ENCODE measurements at places on chromosomes 4 and X. TPM values are rescaled to one million over a fixed set of nuclear protein-coding genes. Genes with fewer than 3 reads are reported as not detected.

Gene UGT2B11
- polyA plus RNA-seq = 0.11 TPM

Gene ADGRG4
- 0.05 TPM for polyA plus RNA-seq

- peak; percentile 41 for DNase-seq
Observed at GRCh38 chr4:46844325-46844917, 64.6 kb downstream of the COX7B2 start.

DNA sequence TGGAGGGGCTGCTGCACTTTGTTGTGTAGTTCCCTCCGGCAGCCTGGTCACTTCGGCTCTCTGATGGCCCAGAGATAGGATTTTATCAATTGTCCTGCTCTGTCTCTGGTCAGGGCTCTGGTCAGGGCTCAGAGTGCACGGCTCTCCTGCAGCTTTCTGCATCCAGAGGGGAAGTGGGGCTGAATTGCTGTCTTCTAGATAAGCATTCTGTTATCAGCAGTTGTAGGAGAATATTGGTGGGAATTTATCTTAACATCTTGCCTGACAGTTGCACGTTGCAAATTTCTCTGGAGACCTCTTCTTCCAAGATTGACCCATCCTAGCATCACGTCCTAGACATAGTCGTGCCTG lies 62.8 kb downstream of the FAM193A start:
- DNase-seq = no peak

DNA sequence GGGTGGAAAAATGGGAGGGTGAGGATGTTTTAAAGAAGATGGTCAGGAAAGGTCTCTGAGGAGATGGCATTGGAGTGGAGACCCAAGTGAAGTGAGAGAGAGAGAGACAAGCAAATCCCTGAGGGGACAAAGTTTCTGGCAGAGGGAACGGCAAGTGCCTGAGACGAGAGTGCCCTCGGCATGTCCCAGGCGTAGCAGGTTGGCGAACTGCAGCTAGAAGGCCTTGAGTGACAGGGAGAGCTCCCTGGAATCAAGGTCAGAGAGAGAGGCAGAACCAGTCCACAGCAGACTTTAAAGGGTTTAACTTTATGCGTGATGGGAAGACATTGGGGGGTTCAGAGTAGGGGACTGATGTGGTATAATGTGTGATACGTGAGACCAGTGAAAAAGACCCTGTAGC lies 150.2 kb upstream of the HAND2 start:
- DNase-seq = no peak

DNA sequence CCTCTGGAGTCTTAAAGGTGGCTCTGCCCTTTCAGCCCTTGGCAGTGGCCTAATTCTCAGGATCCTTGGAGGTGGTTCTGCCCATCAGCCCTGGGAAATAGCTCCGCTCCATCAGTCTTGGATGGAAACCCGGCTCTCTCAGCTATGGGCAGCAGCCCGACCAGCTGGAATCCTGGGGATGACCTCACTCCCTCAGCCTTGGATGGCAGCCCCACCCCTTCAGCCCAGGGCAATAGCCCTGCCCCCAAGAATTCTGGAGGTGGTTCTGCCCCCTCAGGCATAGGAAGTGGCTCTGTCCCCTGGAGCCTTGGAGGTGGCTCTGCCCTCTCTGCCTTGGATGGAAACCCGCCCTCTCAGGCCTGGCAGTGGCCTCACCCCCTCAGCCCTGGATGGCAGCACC lies 127.7 kb downstream of the RBMX2 start:
- no peak for DNase-seq

Gene MYOZ2
- polyA plus RNA-seq = 140 TPM

Gene ADH1A
- polyA plus RNA-seq = 1.9 TPM

Gene SFRP2
- 95.0 TPM for polyA plus RNA-seq

GRCh38 chrX:25531096-25531495 lies 515.3 kb upstream of the ARX start:
- DNase-seq = no peak

GRCh38 chr4:185998791-185999190 lies 70.2 kb upstream of the TLR3 start:
- no peak for DNase-seq

DNA sequence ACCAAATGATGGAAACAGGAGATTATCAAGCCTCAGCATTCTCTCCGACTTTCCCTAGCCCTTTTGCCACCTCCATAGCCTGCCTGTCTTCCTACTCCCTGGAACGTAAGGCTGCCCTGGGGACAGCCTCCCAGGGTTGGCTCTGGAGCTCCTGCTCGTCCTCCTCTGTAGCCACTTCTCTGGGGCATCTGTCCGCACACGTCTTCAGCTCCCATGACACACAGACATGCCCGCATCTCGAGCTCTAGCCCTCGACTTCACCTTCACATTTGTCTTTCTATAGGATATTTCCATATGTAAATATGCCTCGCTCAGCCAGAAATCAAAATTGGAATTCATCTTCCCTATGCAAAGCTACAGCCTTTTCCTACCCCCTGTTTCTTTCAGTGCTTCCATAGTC lies 67.7 kb downstream of the TSC22D3 start:
- DNase-seq = no peak

GRCh38 chr4:17010426-17011087 lies 112.1 kb upstream of the LDB2 start:
- DNase-seq = no peak

GRCh38 chr4:11165052-11165451 lies 263.6 kb downstream of the HS3ST1 start:
- no peak for DNase-seq

DNA sequence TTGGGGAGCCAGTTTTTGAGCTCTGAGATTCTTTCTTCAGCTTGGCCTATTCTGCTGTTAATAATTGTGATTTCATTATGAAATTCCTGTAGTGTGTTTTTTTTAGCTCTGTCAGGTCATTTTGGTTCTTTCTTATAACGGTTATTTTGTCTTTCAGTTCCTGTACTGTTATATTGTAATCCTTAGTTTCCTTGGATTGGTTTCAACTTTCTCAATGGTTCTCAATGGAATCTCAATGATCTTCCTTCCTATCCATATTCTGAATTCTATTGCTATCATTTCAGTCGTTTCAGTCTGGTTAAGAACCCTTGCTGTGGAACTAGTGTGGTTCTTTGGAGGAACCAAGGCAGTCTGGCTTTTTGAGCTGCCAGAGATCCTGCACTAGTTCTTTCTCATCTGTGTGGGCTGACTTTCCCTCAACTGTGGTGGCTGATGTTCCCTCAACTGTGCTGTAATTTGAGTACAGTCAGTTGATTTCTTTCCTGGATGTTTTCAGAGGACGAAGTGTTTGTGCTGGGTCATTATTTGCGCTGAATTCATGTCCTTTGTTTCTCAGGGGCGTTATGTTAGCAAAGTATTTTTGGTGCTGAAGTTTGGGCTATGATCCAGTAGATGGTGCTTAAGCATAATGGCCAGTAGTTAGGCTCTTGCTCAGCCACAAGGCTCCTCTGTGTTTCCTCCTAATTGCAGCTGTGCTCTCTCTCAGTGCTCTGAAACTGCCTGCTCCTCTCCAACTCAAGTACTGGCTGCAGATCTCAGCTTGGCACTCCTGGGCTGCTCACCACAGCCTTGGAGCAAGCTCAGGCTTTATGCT lies 27.5 kb downstream of the ENPEP start:
- peak; percentile 49 for DNase-seq

Gene SHROOM3
- polyA plus RNA-seq = 21.6 TPM

Gene LPAR4
- 61.6 TPM for polyA plus RNA-seq

DNA sequence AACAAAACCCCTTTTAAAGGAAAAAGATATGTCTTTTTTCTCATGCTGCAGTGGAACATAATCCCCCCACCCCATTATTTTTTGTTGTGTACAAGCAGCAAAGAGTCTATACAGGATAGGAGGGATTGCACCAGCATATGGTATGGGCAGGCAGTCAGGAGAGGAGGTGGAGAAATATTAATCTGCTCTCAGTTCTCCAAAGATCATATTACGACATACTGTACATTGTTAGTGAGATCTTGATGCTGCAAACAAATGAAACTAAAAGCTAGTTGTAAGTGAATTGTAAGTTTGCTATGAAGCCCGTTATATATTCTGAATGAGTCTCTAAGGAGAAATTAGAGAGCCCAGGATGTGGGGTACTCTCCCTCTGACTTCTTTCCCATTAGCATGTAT lies 75.3 kb downstream of the RAPGEF2 start:
- no peak for DNase-seq

DNA sequence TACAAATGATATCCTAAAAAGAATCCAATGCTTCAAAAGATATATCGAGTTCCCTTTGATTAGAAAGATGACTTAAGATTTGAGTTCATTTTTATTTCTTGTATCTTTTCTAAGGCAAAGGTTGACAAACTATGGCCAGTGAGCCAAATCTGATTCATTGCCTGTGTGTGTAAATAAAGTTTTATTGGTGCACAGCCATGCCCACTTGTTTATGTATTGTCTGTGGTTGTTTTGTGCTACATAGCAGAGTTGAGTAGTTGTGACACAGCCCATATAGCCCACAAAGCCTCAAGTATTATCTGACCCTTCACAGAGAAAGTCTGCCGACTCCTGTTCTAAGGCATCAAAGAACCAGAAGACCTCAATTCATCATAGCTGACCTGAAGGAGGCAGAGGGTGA lies 32.2 kb upstream of the EIF1AX start:
- DNase-seq = no peak

- peak; percentile 46 for DNase-seq
Observed at GRCh38 chr4:20251031-20251795, 492 bp upstream of the SLIT2 start.

Gene IL1RAPL1
- 1.2 TPM for polyA plus RNA-seq

Gene CFI
- polyA plus RNA-seq = 5.9 TPM

Gene TNIP2
- 9.2 TPM for polyA plus RNA-seq

Gene NCAPG
- polyA plus RNA-seq = 12.3 TPM

- no peak for DNase-seq
Observed at GRCh38 chr4:76246025-76246424, 5.5 kb upstream of the FAM47E start.

Gene CCNB3
- polyA plus RNA-seq = not detected

DNA sequence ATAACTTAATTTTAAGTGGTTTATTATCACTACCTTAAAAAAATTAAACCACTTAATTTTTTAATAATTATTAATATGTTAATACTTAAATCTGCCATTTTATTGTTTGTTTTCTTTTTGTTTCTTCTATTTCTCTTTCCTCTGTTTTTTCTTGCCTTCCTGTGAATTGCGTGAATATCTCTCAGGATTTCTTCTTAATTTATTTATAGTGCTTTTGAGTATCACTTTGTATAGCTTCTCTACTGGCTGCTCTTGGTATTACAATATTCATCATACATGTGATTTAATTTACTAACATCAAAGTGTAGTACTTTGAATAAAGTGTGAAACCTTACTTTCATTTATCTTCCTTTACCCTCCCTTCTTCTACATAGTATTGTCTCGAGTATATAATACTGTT lies 349.5 kb upstream of the CPXCR1 start:
- DNase-seq = no peak

DNA sequence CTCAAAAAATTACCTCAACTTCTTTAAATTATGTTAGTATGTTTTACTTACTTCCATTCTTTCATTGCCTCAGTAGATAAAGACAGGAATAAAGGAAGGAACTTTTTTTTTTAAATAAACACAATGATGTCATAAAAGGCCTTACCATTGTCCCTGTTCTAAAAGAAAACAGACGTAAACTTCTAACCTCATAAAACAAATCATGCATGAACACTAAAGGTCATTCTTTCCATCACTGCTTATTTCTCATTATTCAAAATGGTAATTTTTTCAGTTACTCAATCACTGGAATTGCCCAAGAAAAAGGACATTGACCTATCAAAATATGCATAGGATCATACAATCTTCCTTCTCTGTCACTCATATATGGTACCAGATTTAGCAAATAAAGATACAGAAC lies 32.2 kb upstream of the ARMCX2 start:
- DNase-seq = no peak

- DNase-seq = no peak
Observed at GRCh38 chr4:15238720-15239119, 189.1 kb upstream of the C1QTNF7 start.

DNA sequence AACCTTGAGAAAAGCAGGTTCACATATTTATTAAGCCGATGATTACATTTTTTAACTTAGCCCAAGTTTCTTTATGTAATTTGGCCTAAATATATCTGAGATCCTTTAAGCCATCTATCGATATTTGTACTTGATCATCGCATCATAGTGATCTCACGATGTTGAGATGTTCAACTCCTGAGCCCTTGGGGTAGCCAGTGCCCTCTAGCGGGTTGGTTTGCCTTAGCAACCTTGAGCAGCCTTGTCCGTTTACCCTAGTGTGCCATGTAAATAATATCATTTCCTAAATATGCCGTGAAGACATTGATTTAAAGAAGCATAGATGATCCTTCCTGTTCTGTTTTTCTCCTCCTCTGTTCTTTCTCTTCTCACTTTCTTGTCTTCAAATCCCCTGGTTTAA lies 432.2 kb downstream of the RPA4 start:
- DNase-seq = no peak

- no peak for DNase-seq
Observed at GRCh38 chr4:138927072-138927471, 88.5 kb upstream of the NOCT start.

Gene XAGE1A
- not detected for polyA plus RNA-seq

Gene IL3RA
- 20.4 TPM for polyA plus RNA-seq

- DNase-seq = no peak
Observed at GRCh38 chrX:9362363-9362928, 102.4 kb upstream of the TBL1X start.

- peak; percentile 28 for DNase-seq
Observed at GRCh38 chrX:17520016-17520615, 145.1 kb downstream of the NHS start.

Gene UGT2B10
- polyA plus RNA-seq = not detected

DNA sequence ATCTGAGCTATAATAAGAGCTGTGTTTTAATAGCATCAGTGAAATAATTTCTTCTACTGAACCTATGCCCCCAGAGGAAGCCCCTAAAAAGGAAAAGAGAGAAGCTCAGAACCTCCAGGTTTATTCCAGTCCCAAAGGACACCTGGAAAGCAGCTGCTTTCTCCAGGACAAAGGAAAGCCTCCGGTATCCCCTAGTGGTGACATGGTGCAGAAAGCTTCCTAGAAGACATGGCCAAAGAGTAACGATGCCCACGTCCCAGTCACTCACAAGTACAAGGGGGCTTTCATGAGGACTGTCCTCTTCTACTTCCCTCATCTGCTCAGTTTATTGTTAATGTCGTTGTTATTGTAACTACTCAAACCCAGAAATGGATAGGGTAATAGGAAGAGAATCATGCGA lies 343.9 kb downstream of the UNC5C start:
- DNase-seq = no peak

Gene AFF2
- not detected for polyA plus RNA-seq

GRCh38 chr4:56828784-56829535 lies 7.5 kb upstream of the SPINK2 start:
- no peak for DNase-seq

- DNase-seq = no peak
Observed at GRCh38 chrX:153884136-153884535, 1.8 kb downstream of the L1CAM start.

GRCh38 chr4:119690871-119691270 lies 62.3 kb upstream of the PDE5A start:
- DNase-seq = no peak

DNA sequence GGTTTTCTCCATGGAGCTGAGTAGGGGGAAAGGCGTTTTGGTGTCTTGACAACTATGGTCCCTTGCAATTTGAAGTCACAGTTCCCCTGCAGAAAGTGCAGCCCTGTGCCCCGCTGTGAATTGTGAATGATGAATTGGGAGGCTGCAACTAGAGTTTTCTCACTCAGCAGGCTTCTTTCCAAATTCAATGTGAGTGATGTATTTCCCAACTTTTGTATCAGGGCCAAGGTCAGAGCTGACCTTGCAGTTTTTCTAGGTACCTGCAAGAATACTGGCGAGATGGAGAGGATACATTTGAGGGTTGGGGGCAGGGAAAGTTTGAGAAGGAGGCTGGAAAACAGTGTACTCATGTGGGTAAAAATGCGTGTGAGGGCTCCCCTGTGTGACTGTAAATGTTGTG lies 11.7 kb downstream of the PHEX start:
- no peak for DNase-seq

Gene HS3ST1
- 0.05 TPM for polyA plus RNA-seq

- DNase-seq = no peak
Observed at GRCh38 chrX:149987613-149988012, 49.3 kb upstream of the EOLA2 start.

Gene RS1
- not detected for polyA plus RNA-seq

Measured in muscle of arm (tissue), 14 donors.